ENCODE measurements at places on chromosomes 2 and 18.
A peak's percentile ranks its signal among the peaks of the same experiment; 100 is the strongest.

GRCh38 chr18:13390196-13390595 lies 171.6 kb downstream of the LDLRAD4 start:
- DNase-seq: no peak

DNA sequence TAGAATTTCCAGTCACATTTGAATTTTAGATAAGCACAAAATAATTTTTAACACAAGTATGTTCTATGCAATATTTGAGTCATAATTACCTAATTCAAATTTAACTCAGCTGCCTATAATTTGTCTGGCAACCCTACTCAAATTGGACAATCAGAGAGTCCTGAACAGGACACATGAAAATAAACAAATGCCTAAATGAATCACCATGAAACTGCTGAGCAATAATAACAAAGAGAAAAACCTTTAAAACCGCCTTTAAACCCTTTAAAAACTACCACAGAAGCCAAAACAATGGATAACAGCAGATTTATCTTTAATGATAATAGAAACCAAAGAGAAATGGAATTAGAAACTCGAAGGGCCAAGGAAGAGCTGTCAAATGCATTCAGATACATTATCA lies 39.5 kb downstream of the ARL4C start:
- no peak for DNase-seq

- no peak for DNase-seq
Observed at GRCh38 chr2:18976168-18976961, 382.1 kb downstream of the OSR1 start.

- no peak for DNase-seq
Observed at GRCh38 chr2:241670333-241671110, 16.1 kb downstream of the DTYMK start.

DNA sequence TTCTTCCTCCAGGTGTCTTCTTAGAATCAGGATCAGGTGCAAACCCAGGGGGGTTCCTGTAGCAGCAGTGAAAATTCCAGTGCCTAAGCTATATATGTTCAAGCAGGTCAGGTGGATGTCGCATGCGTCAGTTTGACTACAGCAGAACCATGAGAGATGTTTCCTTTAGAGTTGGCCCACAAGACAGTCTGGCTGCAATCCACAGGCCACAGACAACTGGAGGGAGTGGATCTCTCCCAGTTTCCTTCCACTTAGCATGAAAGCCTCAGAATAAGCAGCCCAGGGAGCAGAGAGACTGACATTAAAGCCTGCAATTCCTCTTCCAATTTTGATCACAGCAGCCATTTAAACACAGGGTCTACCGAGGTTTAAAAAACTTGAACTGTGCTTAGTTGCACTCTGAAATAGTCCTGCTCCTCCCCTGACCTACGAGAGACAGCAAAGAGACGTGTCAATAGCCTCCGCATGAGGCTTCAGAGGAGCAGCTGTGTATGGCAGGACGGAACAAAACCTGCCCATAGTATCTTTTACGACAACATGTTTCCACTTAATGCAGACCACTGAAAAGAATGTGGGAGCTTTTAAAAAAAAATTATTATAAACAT lies 988 bp upstream of the KCNE4 start:
- no peak for DNase-seq

- peak; percentile 38 for DNase-seq
Observed at GRCh38 chr2:197159661-197160211, 150.8 kb downstream of the ANKRD44 start.

DNA sequence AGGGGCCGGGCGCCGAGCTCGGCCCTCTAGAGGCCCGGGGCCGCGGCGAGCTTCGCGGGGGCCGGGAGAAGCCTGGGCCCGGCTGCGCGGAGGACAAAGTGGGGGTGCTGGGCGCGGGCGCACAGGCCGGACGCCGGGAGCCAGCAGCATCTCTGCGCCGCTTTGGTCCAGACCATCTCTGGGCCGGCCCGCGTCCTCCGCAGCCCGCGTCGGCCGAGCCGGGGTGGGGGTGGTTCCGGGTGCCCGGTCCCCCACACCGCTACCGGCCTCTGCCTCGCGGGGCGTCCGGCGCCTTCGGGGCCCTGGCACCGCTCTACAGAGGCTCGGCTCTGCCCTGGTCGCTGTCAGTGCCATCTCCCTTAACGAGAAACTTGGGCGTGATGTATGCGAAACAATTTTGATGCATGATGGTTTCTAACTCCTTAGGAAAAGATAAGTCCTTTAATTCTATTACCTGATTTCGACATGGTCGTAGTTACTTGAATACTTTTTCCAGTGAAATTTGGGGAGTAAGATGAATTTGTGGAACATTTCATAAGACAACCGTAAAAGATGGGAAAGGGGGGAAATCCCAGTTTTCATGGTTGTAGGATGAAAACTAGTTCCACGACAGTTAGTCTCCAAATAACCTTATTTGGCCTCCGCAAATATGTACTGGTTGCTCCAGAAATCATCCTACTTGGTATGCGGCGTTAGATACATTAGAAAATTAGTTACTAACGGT lies 562 bp downstream of the TWSG1 start:
- DNase-seq: peak; percentile 16

Data from stimulated activated CD4-positive, alpha-beta T cell treated with anti-CD3 and anti-CD28 coated beads, Interleukin-4, amount 100 ng/mL, for 4 hours (primary cell).